Heart right ventricle (tissue), 16 donors: ENCODE measurements at places on chromosomes 16 and 17.

GRCh38 chr17:82065638-82066303 lies at the start of gene DUS1L:
TSS of gene DUS1L (minus strand) at chr17:82065804. CDS start at chr17:82065059, 745 bp downstream.
- DNase-seq, result peak; percentile 48

DNA sequence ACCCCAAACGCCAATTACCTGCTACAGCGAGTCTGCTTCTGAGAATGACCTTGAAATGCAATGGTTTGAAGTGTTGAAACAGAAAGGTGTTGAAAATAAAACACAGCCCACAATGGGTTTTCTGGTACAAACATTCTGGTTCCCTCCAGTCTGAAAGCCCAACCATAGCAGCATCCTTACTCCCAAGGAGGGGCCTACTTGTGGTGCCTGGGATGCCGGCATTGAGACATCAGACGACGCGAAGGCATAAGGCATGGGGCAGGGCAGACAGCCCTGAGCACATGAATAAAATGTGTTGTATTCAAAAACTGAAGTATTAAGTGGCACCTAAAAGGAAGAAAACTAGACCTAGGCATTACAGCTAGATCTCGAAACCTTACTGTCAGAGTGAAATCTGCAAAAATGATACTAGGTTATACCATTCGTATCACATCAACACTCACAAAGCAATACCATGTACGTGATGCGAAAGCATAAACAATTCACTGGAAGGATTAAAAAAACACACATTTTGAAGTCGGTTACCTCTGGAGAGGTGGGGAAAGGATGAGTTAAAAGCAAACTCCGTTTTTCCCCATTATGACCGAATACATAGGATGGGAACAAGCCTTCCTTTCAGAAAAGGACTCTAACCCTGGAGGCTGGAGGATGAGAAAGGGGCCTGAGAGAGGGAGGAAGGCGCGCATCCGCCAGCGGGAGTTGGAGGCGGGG lies 702 bp downstream of the NUDT21 start:
- no peak for DNase-seq

GRCh38 chr17:67098006-67098405 lies 53.7 kb downstream of the CACNG1 start:
- no peak for DNase-seq

DNA sequence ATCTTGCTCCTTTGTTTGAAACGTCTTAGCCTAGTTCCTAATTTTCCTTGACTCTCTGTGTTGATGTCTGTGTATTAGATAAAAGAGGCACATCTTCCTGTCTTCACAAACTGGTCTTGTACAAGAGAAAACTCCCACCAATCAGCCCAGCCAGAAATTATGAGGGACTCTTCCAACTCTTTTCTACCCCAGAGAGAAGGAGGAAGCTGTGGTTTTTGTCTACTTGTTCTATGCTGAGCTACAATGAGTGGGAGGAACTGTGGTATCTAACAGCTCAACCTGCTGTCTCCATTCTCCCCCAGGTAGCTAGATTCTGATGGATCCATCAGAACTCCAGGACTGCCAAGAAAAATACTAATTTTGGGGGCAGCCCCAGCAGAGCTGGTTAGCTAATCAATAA lies 392.5 kb downstream of the HS3ST3B1 start:
- DNase-seq, result no peak

GRCh38 chr17:18856570-18856915 lies 1.4 kb upstream of the PRPSAP2 start:
- DNase-seq, result no peak

DNA sequence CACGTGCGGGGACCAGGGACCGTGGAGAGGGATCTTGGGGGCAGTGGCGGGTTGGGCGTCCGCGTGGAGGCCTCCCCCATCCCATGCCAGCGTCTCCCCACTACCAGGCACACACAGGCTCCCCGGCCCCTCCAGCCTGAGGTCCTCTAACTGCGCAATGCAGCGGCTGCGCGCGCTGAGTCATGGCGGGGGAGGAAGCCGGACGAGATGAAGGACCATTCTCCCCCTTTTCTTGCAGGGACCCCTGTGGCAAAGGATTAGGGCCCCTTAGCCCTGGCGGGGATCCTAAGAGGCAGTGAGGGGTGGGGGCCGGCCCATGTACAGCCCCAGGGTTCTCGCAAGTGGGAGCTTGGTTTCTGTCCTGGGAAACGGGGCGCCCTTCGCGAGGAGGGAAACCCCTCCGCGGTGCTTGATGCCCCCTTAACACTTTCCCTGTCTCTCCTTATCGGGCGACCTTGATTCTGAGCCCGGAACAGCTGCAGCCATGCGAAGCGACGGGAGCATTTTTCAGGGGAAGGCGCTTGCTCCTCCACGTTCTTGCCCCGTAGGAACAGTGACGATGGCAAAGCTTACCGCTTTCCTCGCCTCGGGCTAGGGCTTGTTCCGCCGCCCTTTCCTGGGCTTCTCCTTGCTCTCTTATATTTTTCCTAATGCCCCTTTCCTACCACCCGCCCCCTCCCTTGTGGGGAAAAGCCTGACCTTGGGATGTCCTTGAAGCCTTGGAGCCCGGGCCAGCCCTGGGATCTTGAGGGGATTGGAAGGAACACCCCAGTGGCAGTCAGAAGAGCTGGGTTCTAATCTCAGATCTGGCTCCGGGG lies 592 bp downstream of the ALDOA start:
- DNase-seq, result no peak

DNA sequence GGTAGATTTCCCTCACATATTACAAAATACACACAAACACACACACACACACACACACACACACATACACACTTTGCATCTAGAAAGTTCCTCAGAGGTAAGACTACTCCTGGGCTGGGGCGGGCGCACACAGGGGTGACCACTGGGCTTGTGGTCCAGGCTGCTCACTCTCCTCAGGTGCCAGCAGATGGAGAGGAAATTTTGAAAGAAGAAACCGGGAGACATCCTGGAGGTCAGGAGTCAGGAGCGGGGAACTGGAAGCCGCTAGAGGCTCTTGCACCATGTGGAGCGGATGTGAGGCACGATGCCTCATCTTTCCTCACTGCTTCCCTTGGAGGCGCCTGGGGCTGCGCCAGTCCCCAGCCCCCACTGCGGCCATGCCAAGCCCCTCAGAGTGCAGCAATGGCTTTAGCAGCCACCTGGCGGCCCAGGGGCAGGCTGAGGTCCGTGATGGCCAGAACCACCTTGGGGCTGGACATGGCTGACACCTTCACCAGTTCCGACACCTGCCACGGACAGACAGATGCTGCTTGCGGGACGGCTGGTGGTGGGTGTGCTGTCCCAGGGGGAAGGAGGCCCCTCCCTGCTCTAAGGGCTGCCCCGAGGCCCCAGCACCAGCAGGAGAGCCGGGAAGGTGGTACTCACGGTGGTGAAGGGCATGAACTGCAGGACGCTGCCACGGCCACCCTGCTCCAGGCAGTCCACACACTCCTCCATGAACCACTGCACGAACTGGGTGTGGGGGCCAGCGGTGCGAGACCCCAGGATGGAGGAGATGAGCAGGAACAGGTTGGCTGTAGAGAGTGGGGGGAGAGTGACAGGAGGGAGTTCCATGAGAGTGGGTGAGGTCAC lies 4.1 kb downstream of the CSF3 start:
- no peak for DNase-seq

DNA sequence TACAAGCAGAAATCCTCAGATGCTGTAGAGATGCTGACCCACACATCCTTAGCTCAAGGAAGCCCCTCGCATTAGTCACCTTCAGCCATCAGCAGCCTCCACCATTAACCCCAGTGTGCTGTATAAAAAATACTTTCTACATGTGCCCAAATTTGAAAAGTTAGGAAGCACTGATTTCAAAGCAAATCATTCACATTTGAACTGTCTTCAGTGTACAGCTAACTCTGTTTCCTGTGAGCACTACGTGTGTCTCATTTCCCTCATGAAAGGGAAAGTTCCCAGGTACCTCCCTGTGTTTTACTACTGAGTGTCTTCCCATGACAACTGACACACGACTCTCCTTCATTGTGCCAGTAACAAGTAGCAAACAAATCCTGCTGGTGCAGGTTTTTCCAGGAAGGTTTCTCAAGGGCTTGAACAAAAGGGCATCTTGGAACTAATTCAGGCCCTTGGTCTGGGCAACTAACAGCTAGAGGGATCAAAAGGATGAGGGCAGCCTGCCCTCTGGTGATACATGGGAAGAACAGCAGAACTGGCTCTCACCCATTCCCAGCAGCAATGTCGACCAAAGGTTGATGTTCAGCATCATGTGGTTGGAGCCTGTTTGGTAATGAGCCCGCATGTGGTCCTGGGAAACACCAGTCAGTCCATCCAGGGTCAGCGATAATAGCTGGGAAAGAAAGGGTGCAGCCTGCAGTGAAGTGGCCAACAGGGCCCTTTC lies 4.0 kb downstream of the SLC35B1 start:
- DNase-seq, result no peak
